ENCODE measurements at places on chromosomes 4 and X.
A peak's percentile ranks its signal among the peaks of the same experiment; 100 is the strongest.

DNA sequence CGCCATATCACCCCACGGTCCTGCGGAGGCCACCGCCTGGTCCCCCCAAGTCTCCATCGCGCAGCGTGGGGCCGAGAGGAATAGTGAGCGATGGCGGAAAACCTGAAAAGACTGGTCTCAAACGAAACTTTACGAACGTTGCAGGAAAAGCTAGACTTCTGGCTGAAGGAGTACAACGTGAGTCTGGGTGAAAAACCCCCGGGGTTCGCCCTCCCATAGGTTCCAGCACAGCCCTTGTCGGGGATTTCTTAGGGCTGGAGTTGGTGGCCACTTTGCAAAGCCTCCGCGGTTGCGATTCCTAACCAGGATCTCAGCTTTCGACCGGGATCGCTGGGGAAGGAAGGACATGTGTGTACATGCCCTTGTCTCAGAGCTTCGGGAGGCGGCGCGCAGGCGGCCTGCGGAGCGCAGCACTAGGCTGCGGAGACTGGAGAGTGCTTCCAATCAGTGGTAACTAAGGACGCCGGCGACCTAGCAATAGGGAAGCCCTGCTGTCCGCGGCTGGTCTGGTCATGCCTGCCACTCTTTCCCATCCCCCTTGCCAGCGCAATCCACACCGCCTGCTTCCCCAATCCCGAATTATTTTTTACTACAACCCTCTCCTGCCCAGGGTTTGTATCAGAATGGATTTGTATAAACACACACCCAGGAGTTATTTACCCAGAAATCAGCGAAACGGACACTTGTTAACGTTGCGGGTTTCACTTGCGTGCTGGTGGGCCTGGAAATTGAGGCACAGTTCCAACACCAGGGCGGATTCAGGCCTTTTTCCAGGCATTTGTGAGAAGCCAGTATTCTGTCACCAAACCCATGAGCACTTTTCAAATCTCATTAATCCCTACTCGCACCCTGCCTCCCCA, 741 bp downstream of the SPATA18 start:
- peak; percentile 3 for DNase-seq

- peak; percentile 75 for DNase-seq
These were observed at the start of gene PLCXD1 for GRCh38 chrX:281166-281999. Gene PLCXD1, plus strand, starts transcription at chrX:281381. Its CDS starts 2,807 bp downstream, at chrX:284188.

GRCh38 chr4:89298155-89298554, 9.4 kb downstream of the GPRIN3 start:
- DNase-seq, result no peak

DNA sequence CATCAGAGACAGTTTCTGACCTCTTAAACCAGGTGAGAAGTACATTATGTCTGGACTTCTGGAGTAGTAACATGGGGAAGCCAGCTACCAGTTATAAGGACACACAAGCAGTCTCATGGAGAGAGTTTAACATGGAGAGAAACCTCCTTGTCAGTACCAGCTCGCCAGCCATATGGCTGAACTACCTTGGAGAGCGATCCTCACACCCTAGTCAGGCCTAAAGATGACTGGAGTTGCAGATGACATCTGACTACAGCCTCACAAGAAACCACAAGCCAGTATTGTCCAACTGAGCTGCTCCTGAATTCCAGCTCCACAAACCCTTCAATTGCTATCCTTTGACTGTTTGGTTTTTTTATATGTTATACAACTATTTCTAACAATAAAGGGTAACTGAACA, 49.8 kb downstream of the PDHA2 start:
- DNase-seq, result no peak

DNA sequence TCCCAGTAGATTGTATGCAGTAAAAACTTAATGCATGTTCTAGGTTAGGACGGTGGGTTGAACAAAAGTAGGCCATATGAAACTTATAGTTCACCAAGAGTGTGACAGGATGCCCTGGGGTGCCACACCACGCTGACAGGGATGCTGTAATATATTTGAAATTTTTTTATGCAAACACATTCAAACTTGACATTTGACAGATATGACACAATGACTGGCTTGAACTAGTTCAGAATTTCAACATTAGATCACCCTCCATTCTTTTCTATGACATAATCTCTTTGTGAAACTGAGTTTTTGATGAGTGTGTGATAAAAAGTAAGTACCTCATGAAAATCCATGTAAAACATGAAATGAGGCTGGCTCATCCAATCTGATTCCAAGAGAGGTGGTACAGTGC, 198.4 kb downstream of the PALLD start:
- no peak for DNase-seq

DNA sequence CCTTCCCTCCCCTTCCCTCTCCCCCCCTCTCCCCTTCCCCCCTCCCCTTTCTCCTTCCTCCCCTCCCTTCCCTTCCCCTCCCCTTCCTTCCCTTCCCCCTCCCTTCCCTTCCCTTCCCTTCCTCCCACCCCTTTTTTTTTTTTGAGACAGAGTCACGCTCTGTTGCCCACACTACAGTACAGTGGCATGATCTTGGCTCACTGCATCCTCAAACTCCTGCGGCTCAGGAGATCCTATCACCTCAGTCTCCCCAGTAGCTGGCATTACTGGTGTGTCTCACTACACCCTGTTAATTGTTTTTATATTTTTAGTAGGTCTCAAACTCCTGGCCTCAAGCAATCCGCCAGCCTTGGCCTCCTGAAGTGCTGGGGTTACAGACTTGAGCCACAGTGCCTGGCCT, 66.6 kb downstream of the TBC1D9 start:
- no peak for DNase-seq

GRCh38 chrX:40031911-40032310, 65.8 kb downstream of the BCOR start:
- no peak for DNase-seq

GRCh38 chrX:50779694-50780093, 34.3 kb downstream of the SHROOM4 start:
- DNase-seq, result no peak

- peak; percentile 87 for DNase-seq
These were observed 64.6 kb downstream of the COX7B2 start for GRCh38 chr4:46844325-46844917.

GRCh38 chrX:110847334-110847733, 51.7 kb upstream of the CHRDL1 start:
- DNase-seq, result peak; percentile 66

- peak; percentile 35 for DNase-seq
These were observed 132.7 kb downstream of the TMEM164 start for GRCh38 chrX:110135618-110136017.

DNA sequence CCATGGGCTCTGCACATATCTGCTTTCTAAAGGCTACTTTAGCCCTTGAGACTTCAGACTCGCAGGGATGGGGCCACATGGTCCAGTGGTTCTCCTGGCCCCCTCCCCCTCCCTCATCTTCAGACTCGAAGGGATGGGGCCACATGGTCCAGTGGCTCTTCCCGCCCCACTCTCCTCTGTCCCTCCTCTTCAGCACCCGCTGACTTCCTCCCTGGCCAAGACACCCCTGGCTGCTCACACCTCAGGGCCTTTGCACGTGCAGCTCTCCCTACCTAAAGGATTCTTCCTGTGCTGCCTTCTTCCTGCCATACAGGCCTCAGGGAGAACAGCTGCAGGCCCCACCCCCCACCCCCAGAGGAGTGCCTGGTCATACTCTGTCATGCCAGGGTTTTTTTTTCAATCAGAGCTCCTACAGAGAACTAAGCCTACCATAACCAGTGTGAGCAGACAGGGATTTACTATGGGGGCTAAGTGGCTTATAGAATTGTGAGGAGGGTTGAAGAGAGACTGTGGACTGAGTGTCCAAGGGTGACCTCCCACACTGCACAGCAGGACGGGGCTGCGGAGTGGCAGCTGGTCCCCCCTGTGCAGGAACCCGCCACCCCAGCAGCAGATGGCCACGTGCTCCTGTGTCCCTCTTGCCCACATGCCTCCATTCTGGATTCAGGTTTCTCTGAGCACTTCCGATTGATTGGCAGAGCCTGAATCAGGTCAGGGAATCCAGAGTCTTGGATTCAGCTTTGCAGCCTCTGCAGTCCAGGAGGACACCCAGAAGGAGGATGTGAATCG, 6.1 kb upstream of the SPON2 start:
- DNase-seq, result no peak

DNA sequence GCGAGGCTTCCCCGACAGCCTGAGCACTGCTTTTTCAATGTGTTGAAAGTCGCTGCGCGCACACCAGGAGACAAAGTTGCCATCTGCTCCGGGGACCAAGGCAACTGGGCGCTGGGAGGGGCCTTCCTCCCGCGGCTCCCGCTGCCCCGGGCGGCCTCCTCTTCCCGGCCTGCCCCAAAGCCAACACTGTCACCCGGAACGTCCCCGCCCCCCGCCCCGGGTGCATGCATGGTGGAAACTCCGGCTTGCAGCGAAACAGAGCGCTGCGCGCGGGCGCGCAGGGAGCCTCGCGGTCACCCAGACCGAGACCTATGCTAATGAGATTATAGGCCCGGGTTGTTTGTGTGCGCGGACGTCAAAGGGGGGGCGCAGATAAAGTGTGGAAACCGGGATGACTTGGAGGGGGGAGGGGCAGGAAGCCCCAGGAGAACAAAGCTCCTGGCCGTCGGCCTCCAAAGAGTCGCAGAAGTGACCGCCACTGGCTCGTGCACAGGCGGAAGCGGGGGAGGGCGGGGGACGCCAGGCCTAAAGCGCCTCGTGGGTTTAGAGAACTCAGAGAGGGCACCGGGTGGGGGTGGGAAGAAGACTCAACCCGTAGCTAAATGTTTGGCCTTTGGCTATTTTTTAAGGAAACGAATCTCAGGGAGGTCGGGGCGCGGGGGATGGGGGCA, 88.8 kb downstream of the BCOR start:
- no peak for DNase-seq

GRCh38 chrX:8846266-8846665, 45.1 kb upstream of the FAM9A start:
- no peak for DNase-seq

GRCh38 chr4:108037884-108038283, 48.2 kb downstream of the HADH start:
- no peak for DNase-seq

- peak; percentile 84 for DNase-seq
These were observed 26.8 kb downstream of the MGST2 start for GRCh38 chr4:139692309-139693012.

DNA sequence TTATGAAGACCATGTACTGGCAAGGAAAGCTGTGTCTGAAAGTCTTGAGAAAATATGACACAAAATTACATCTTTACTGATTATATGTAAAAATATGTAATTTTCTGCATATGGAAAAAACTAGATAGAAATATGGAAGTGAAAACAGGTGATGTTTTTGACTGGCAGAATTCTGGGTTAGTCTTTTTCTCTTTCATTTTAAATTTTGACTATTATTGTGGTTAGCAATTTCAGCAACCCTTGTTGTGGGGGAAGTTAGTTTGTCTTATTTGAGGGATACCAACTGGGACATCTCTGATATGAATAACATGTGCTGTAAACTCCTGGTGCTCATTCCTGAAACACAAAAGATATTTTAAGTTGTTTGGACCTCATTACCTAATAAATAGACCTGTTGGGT, 49.9 kb upstream of the CPEB2 start:
- no peak for DNase-seq

GRCh38 chr4:40986375-40986774, 228.0 kb downstream of the APBB2 start:
- DNase-seq, result no peak

DNA sequence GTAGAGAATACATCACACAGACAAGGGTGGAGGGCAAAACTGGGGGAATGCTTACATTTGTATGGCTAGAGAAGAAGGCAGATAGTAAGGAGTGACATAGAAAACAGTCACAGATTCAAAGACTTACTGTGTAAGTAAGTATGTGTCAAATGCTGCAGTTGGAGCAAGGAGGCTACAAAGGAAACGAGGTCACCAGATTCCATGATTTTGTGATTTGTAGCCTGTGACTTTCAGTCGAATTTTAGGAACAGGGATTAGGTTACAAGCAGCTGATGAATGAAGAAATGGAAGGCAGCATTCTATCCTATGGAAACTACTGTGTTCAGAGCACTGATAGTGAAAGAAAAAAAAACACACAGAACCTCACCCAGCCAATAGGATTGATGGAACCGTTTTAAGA, 407.9 kb downstream of the IL15 start:
- DNase-seq, result no peak

DNA sequence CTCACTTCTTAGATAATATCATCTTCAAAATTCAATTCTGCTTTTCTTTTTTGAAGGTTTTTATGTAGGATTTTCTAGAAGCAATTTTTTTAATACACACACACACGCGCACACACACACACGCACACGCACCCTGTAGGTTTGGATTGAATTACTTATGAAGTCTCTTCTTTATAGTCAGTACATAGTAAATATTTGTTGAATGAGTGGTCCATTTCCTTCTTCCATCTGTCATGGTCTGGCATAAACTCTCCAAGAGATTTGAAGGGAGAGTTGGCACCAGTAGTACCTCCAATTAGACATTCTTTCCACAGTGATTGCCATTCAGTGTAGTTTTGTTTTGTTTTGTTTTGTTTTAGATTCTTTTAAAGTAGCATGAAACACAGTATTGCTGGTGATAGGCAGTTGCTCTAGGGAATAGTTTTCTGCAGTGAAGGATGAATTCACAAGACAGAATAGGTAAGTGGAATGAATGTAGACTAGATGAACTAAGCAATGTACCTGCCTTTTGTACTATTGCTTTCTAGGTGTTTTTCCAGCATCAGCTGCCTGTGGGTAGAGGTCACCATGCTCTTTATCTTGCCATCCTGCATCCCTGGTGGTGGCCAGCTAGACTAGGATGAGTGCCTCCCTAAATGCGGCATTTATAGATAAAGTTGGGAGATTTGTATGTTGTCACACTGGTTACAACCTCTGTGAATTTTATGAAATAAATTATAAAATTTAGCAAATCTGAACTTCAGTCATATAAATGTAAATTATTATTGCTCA, 20.5 kb downstream of the PDLIM5 start:
- no peak for DNase-seq

DNA sequence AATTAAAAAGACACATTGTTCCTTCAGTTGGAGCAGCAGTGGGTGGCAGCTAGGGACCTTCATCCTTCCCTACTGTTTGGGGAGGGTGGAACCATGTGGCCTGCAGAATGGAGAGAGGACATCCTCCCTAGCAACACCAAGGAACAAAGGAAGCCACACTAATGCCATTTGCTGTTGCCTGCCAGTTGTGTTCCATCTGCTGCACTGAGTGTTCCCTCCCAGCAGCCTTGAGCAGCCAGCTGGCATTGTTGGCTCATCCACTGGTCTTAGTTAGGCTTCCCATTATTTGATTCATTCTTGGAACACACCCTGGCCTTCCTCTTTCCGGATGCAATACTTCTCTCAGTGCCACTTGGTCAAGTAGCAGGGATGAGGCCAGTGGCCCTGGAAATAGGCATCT, 25.0 kb upstream of the HMGB3 start:
- no peak for DNase-seq

DNA sequence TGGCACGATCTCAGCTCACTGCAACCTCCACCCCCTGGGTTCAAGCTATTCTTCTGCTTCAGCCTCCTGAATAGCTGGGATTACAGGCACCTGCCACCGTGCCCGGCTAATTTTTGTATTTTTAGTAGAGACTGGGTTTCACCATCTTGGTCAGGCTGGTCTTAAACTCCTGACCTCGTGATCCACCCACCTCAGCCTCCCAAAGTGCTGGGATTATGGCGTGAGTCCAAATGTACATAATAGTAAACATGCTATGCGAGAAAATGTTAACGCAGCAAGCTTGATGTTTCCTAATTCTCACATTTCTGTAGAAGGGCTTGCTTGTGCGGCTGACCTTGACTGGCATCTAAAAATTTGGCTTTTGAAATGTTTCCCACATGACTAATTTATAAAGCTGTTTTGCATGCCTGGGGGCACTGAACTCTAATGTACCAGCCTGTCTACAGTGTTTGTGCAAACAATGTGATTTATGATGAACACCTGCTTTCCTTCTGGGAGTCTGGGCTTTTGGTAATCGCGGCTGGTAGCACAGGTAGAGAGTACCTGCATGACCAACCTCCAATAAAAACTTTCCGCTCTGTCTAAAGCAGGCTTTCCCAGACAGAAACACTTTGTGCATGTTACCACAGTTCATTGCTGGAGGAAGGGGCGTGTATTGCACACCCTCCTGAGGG, 216.8 kb downstream of the IL15 start:
- DNase-seq, result no peak

Measured in hematopoietic multipotent progenitor cell treated with erythropoietin and hydrocortisone succinate and interleukin-3 and kit ligand, for 8 days (in vitro differentiated cells).